ENCODE measurements at places on chromosomes 6 and 20.

DNA sequence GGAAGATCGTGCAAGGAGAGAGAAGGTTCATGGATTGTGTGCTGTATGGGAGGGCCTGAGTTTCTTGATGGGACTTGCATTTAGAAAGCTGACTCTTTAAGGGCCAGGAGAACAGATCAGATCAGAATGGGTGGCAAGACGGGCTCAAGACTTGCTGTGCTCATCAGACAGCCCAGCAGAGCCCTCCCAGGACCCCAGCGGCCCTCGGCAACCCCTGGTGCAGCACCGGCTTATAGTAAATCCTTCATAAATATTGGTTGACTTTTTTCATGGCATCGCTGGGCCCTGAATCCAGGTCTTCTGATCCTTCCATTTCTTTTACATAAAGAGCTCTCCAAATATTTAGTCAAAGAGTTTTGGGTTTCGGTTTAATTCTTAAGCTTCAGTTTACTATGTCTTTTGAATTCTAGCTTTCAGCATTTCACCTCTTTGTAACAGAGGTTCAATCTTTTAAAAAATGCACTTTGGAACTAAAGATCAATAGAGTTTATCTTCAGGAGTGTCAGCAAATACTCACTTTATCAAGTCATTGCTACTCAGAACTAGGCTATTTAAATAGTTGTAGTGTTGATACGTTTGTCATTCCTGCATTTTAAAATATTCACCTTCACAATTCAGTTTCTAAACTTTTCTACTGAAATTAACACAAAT, 205.6 kb downstream of the ZDHHC14 start:
- no peak for DNase-seq

DNA sequence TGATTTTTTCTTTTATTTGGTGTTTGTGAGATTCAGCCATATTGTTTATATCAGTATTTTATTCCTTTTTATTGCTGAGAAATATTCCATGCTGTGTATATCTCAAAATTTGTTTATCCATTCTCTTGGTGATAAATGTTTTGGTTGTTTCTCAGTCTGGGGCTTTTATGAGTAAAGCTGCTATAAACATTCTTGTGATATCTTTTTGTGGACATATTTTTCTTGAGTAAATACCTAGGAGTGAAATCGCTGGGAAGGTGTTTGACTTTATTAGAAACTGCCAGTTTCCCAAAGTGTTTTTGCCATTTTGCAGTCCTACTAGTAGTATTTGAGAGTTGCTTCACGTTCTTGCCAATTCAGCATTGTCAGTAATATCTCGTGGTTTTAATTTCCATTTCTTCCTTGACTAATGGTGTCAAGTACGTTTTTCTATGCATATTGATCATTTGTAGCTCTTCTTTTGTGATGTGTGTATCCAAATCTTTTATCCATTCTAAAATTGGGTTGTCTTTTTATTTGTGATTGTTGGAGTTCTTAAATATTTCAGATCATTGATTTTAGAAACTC, 31.1 kb upstream of the DYNLRB1 start:
- DNase-seq = no peak

DNA sequence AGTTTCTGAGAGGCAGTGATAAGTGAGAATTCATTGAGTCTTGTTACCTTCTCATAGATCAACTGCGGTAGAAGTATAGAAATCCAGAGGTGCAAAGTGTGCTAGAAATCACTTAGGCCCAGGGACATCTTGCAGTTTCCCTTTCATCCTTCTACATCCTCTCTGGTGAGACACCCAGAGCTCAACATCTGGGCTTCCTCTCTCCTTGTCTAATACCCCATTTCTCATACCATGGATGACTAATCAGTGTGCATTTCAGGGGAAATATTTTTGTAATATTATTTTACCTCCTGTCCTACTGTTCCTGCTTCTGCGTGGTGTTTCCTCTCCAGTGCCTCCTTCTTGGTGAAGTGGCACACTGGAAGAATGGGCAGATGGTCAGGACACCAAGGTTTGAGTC, 322.4 kb downstream of the TFAP2B start:
- no peak for DNase-seq

DNA sequence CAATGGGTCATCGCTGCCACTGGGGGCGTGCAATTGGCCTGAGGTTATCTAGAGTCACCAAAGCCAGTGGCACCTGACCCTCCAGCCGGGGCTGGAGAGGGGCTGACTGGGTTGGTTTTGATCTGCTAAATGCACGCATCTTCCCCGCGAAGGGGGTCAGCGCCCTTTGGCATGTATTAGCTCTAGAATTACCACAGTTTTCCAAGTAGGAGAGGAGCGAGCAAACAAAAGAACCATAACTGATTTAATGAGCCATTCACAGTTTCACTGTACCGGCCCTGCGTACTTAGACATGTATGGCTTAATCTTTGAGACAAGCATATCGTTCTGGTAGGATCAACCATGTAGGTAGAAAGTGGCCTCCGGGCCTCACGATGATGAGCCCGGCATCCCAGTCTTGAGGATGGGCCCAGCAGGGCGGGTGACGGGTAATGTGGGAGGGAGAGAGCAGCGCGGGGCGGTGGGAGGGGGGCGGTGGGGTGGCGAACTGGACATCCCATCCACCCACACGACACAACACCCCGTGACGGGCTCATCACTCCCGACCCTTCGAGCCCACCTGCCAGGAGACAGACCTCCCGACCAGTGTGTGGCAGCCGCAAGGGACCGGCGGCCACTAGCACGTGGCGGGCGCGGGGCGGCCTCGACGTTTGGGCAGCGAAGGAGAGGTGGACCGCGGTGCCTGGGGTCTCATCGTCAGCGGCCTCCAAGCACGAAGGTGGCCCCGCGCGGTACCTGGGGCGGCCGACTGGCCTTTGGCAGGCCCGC, 1957.5 kb upstream of the DEFB115 start:
- DNase-seq = no peak

DNA sequence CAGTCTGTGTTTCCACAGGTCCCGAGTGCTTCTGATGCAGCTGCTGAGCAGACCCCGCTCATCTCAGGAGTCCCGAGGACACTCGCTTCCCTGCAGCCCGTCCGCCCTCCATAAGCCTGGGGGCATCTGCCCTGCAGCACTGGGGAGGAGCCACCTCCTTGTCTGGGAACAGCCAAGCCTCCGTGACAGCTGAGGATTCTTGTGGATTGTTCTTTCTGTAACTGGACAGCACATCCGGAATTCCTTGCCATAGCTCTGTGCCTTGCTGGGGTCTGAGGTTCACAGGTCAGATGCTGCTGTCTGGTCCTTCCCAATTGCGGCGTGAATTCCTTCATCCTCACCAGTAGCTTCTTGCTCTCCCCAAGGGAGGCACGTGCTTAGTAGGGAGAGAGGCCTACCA, 38.4 kb upstream of the FNDC1 start:
- DNase-seq = no peak

DNA sequence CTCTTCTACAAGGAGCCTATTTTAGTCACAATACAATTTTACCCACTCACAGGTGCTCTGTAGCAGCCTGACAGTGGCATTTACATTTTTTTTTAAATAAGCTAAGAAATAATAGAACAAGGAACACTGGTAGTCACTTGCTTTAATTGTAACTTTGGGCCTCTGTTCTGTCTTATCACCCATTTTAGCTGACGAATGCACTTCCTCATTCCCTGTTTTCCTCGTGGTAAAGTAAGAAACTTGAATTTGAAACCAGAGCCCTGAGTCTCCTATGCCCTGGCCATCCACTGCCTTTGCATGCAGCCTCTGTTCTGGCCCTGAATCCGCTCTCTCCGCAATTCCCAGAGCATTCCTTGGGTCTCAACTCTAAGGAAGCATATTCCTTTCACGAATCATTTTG, 550.6 kb downstream of the PTPRT start:
- DNase-seq = no peak

DNA sequence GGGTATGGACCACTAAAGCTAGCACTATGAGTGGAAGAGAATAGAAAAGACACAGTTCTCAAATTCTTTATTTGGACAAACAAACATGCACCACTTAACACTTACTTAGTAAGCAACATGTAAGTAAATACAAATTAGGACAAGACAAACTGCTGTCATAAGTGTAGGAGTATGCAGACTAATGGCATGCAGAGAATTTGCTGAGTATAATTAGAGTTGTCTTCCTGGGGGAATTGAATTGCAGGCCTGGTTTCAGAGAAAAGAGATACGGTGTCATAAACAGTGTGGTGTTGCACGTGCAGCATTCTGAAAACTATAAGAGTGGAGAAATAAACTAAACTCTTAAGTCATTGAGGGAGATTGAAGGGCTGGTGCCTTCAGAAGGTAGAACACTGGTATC, 125.2 kb upstream of the EYA4 start:
- DNase-seq = no peak

DNA sequence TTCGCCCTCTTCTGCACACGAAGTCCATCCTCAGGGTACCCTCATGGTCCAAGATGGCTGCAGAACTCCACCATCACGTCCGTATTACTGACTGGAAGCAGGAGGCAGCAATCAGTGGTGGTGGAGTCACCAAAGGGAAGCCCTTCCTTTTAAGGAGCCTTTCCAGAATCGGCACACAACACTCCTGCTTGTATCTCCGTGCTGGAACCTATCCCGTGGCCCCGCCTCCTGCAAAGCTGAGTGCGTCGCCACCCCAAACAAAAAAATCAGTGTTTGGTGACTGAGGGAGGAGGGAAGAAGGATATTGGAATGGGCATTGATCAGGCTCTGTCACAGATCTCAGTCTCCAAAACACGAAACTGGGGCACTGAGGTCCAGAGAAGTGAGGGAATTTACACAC, 5.8 kb upstream of the CCN5 start:
- no peak for DNase-seq

GRCh38 chr6:166584853-166585429, 1.5 kb downstream of the RAMACL start:
- no peak for DNase-seq

GRCh38 chr6:14542670-14543366, 425.2 kb downstream of the CD83 start:
- no peak for DNase-seq

- no peak for DNase-seq
These were observed 136.2 kb upstream of the CCN2 start for GRCh38 chr6:132087391-132087790.

DNA sequence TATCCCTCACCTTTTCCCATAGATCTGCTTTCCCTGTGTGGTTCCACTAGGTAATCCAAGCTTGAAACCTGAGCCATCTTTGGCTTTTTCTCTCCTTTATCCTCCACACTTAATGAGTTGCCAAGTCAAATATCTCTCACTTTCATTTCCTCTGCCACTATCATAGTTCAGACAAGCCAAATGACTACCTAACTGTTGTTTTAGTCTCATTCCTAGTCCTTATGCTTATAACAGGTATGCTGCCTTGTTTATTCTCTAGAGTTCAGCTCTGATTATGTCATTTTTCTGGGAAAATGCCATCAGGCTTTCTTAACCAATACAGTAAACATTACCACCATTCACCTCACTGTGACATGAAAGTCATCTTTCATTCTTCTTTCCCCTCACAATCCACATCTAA, 6.5 kb downstream of the EFHC1 start:
- no peak for DNase-seq

GRCh38 chr20:63246490-63247288, 7.6 kb downstream of the NKAIN4 start:
- DNase-seq = no peak

GRCh38 chr6:75755704-75756103, 6.7 kb downstream of the MYO6 start:
- no peak for DNase-seq

DNA sequence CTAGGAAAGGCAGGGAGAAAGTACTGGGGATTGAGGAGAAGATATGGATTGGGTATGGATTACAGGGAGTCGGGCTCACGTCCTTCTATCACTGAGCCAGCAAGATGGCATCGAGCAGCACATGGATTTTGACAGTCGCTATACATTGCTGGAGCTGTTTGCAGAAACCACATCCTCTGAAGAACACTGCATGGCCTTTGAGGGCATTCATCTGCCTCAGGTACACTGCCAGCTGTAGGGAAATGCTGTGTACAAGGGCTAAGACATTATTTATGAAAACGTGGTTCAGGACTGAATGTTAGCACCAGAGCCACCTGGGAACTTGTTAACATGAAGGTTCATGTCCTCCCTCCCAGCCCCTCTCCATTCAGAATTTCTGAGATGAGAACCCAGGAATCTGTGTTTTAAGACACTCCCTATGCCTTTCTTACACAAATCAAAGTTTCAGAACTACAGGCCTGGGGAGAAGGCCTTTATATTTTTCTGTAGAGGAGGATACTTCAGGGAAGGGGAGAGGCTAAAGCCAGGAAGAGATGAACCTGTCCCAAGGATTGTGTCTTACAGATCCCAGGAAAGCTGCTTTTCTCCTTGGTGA, 3.5 kb downstream of the CUL9 start:
- DNase-seq = no peak

DNA sequence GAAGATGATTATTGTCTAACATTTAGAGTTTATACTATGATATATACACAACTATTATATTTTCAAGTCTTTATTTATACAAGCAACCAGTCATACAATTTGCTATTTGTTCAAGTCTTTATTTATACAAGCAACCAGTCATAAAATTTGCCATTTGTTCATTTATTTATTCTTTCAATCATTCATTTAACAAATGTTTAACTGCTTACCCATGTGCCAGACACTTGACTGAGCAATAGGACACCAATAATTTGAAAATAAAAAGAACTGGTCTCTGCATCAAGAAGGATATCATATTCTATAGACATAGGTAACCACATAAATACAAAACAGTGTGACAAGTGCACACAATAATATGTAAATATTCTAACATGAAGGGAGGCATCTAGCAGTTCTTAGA, 20.3 kb downstream of the GRIK2 start:
- no peak for DNase-seq

- DNase-seq = no peak
These were observed 361.0 kb downstream of the CD83 start for GRCh38 chr6:14478381-14479225.

GRCh38 chr6:139531148-139532115, 157.0 kb upstream of the CITED2 start:
- no peak for DNase-seq

GRCh38 chr6:153028963-153029362, 26.5 kb upstream of the MTRF1L start:
- no peak for DNase-seq

- no peak for DNase-seq
These were observed 13.7 kb upstream of the SNX3 start for GRCh38 chr6:108274546-108274945.

DNA sequence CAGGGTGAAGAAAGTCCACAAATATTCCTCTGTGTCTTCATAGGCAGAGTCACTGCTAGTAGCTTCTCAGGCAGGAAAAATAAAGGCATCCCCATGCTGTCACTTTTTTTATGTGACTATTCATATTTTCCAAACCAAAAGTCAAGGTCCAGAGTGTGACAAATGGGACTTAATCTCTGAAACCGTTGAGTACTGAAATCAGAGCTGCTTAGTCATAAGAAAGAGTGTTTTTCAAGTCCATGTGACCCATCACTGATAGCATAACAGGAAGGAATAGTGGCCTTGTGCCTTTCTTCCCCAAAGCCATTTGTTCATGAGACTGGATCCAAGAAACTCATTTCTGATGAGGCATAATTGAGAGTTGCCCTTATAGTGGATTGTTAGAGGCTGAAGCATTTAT, 210.3 kb upstream of the TSHZ2 start:
- no peak for DNase-seq

GRCh38 chr6:15090145-15090579, 155.7 kb upstream of the JARID2 start:
- DNase-seq = no peak
